ENCODE measurements at places on chromosomes 1 and 21. TPM values are rescaled to one million over a fixed set of nuclear protein-coding genes. Genes with fewer than 3 reads are reported as not detected.
A peak's percentile ranks its signal among the peaks of the same experiment; 100 is the strongest.

DNA sequence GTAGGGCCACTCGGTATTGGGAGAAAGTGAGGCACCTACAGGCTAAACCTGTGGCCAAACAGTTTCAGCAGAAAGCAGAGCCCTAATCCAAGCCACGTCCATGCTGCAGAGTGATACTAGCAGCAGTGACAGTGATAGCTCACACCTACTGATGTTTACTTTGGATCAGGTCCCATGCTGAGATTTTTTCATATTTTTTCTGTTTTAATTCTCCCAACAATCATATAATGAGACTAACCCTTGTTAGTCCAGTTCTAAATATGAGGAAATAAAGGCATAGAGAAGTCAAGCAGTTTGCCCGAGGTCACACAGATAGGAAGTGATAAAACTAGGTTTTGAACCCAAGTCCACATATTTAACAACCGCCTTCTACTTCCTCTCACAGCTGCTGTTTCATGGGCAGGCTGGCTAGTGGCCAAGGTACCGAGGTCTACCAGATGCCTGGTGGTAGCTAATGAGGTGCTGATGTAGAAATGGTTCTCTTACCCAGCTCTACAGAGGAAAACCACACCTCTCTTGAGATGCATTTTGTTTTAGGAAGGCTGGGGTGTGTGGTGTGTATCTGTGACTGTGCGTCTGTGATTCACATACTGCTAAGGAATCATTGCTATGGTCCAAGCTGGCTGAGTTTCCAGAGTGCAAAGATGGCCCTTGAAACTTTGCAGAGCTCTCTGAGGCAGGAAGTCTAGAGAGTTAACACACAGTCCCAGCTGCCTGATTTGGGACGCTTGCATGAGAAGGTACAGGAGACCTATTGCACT is 80.3 kb upstream of the ARTN start:
- DNase-seq = peak; percentile 37

Gene KPRP
- total RNA-seq = not detected

DNA sequence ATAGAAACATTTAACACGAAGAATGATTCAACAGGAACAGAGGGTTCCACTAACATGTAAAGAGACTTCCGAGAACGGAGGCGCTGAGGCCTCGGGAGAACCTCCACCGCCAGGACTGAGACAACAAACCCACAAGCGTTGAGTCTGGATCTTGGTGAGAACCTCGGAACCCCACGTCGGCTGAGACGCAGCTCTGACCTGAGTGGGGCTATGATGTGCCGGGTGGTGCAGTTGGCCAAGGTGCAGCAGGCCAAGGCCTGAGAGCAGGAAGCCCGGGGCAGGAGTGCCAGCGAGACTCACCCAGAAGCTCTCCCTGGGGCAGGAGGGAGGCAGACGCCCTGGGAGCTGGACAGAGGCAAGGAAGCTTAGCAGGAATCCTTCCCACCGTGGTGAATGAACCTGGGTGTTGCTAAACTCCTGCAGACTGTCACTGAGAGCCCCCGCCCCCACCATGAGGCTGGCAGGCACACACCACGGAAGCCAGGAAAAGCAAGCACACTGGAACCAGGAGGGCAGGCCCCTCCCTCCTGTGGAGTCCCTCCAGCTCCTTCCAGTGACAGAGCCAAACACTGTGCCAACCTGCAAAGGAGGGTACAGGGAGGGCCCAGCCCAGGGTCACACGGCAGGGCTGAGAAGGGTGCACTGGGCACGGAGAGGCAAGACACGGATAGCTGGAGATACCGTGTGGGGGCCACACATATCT is 34.8 kb downstream of the WDR4 start:
- no peak for DNase-seq

DNA sequence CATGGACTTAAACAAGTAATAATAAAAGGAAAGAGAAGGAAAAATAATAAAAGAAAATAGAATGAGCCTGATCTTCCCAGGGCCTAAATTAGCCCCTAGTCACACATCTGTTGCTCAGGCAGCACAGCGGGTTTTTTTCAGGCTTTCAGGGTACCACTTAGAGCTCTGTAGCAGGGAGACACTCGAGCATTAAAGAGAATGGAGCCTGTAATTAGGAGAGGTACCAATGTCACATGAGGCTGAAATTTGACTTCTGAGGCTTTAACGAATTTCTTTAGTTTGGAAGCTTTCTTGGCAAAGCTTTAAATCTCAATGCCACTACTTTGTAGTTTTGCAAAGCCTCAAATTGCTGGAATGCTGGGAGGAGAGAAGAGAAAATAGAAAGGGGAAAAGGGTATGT is 116.3 kb downstream of the AK5 start:
- DNase-seq = no peak

Gene USH2A
- not detected for total RNA-seq

Data from CD8-positive, alpha-beta memory T cell (primary cell).